Stimulated activated CD8-positive, alpha-beta memory T cell treated with anti-CD3 and anti-CD28 coated beads, Interleukin-7, amount 100 ng/mL, for 48 hours (primary cell): ENCODE measurements at places on chromosomes 6 and 20.
A peak's percentile ranks its signal among the peaks of the same experiment; 100 is the strongest.

DNA sequence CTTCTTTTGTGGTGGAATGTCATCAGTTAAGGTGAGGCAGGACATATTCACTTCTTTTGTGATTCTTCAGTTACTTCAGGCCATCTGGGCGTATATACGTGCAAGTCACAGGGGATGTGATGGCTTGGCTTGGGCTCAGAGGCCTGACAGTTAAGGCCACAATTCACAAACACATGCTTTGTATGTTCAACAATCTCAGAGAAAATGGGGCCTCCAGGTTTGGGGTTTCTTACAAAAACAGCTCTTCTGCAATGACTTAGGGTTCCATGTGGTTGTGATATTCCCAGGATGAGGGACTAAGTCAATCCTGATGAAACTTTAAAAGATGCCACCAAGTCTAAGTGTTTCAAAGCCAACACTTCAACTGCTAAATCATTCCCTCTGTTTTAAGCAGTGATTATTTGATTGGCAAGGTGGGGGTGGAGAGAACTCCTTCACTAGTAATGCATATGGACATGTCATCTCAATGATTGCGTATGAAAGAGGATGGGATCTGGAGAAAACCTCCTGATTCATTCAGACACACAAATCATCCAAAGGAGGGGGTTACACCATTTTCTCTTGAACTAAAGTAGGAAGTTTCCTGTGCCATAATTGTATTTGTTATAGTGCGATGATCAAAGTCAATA, 41.7 kb upstream of the HEY2 start:
- no peak for DNase-seq

DNA sequence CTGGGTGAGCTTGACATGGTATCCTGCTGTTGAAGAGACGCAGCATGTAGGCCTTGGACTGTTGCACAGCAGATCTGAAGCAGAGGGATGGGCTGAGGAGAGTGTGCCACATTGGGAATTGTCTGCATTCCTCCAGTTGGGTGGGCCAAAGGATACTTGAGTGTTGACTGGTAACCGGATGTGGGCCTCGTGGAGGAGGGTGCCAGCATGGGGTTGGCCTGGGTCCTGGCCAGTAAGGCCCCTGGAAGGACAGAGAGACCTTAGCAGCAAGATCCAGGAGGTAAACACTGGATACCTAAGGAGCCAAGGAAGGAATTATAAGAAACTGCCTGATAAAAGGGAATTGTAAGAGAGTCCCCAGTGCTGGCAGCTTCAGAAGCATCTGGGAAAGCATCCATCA, 76.9 kb downstream of the FIG4 start:
- DNase-seq = no peak

DNA sequence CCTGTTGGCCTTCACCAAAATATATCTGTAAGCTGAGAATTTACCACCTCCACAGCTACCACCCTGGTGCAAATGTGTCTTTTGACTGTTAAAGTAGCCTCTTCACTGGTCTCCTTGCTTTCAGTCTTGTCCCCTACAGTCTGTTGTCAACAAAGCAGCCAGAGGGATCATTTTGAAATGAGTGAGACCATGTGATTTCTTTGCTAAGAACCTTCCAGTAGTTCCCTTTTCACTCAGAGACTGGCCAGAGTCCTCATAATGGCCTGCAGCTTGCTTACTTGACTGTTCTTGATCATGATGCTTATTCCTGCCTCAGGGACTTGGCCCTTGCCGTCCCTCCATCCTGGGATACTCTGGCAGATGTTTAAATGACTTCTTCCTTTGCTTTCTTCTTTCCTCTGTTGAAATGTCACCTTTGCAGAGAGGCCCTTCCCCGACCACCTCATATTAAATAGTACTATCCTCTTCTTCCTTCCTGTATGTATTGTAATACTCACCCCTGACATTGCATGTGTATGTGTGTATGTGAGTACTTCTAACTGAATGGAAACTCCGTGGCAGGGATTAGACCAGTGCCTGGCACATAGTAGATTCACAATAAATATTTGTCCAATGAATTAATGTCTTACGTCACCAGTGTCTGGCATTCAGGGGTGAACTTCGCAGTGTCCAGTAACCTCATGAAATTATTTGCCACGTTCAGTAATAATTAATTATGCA, 5.0 kb downstream of the MANBAL start:
- DNase-seq = no peak

DNA sequence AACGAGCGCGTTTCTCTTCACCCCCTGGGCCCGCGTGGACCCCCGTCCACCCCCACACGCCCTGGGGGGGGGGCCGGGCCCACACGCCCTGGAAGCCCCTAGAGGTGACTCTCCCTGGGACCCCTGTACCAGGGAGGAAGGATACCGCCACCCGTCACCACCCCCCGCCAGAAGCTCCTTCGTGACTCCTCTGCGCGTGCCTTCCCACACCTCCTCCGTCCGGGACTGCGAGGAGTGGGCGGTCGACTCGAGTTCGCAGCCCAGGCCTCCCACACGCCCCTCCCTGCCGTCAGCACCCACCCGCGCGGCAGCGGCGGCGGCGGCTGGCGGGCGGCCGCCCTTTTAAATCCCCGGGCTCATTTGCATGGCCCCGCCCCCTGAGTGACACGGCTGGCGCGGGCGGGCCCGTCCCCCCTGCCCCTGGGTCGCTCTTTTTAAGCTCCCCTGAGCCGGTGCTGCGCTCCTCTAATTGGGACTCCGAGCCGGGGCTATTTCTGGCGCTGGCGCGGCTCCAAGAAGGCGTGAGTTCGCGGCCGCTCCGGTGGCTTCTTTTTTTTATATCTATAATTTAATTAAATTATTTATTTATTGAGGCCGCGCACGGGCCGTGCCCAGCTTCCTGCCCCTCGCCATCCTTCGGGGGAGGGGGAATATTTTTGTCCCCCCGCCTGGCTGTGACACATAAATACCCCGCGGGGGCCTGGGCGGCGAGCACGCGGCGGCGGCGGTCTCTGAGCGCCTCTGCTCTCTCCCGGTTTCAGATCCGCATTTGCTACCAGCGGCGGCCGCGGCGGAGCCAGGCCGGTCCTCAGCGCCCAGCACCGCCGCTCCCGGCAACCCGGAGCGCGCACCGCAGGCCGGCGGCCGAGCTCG, at the start of gene HMGA1:
Gene HMGA1, plus strand, starts transcription at position 431 of the 873 bp plus-strand sequence. CDS start 3,908 bp downstream, outside the sequence.
- peak; percentile 78 for DNase-seq

DNA sequence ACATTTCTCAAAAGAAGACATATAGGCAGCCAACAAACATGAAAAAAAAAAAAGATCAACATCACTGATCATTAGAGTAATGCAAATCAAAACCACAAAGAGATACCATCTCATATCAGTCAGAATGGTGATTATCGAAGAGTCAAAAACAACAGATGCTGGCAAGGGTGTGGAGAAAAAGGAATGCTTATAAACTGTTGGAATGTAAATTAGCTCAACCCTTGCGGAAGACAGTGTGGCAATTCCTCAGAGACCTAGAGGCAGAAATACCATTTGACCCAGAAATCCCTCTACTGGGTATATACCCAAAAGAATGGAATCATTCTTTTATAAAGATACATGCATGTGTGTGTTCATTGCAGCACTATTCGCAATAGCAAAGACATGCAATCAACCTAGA, 303.8 kb upstream of the THEMIS start:
- DNase-seq = no peak

GRCh38 chr6:154233383-154233782, 123.2 kb downstream of the IPCEF1 start:
- DNase-seq = no peak

DNA sequence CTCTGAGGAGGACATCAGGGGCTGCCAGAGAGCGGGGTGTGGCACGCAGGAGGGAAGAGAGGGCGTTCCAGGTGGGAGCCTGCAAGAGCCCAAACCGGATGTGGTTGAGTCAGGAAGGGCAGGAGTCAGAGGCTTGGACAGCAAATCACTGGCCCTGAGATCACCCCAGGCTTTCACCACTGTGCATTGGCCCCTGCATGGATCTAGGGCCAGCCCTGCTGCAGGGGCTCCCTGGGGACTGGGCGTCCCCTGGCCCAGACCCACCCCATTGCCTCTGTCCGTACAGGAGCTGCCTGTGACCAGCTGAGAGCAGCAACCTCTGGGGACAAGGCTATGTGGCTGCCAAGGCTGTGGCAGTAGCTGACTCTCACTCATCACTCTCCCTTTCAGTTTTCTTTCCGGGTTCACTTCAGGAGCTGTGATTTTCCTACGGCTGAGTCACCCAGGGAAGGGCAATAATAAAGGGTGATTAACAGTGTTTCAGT, 33.9 kb downstream of the KCNK17 start:
- no peak for DNase-seq

GRCh38 chr6:158752613-158753012, 66.6 kb downstream of the EZR start:
- no peak for DNase-seq

- no peak for DNase-seq
These were observed 435.3 kb downstream of the CDKAL1 start for GRCh38 chr6:20969551-20969950.

DNA sequence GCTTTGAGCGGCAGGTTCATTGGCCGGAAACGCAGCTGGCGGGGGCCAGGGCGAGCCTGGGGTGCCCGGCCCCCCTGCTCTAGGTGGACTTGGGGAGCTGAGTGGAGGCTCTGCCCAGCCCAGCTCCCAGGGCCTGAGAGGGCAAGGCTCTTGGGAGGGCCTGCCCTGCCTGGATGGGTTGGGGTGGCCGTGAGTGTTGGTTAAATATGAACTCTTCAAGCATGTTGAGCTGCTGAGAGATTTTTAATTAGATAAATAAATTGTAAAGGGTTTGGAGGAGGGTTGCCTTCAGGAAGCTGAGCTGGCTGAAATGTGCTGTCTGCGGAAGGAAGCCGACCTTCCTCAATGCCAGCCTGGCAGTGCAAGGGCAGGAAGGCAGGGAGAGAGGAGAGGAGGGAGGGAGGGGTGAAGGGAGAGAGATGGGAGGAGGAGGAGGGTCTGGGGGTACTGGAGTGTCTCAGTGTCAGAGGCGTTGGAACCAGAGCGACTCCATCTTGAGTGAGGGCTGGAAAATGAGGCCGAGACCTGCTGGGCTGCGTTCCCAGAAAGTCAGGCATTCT, 39.4 kb upstream of the PMEPA1 start:
- DNase-seq = no peak

DNA sequence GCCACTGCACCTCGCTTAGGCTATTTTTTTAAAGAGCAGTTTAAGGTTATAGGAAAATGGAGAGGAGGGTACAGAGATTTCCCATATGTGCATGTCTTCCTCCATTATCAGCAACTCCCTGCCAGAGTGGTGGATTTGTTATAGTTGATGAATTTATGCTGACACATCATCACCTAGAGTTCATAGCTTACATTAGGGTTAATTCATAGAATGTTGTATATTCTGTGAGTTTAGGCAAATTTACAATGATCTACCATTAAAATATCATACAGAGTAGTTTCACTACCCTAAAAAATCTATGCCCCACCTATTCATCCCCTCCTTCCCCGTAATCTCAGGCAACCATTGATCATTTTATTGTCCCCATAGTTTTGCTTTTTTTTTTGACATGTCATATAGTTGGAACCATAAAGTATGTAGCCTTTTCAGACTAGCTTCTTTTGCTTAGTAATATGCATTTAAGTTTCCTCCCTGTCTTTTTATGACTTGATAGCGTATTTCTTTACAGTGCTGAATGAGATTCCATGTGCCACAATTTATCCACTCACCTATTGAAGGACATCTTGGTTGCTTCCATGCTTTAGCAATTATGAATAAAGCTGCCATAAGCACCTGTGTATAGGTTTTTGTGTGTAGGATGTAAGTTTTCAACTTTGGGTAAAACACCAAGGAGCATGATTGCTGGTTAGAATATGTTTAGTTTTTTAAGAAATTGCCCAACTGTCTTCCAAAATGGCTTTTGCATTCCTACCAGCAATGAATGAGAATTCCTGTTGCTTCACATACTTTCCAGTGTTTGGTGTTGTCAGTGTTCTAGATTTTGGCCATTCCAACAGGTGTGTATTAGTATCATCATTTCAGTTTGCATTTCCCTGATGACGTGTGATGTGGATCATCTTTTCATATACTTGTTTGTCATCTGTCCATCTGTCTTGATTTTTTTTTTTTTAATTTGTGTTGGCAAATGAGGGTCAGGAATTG, 60.2 kb downstream of the NCOA3 start:
- DNase-seq = no peak

DNA sequence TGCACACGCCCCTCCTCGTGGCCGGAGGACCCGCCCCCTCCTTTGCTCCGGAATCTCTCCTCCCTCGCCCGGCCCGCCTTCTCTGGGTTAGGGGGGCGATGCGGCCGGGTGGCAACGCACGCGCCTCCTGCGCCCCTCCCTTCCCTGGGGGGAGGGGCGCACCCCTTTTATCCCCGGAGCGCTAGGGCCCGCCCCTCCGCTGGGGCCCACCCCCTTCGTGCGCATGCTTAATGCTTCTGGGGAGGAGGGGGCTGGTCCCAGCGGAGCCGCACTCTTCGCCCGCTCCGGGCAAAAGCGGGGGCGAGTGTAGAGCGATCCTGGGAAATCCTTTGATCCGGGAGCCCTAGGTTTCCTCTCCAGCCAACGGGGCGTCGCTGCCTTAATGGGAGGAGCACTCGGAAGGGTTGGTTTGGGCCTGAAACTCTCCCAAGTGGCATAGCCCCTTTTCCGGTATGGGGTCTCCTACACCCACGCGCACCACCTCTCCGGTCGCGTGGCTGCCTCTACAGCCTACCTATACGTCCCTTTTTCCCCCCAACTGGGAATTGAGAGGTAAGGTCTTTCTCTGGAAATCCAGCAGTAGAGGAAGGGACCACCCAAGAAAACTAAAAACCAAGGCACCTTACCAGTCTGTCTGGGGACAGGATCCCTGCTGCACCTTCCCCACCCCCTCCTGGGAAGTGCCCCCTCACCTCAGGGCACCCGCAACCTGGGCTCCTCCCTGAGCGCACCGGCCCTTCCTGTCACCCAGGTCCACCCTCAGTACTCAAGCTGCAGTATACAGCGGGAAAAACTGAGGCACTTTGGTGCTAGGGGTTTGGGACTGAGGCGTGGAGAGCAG, 2.1 kb downstream of the SOX12 start:
- DNase-seq = peak; percentile 81

- DNase-seq = no peak
These were observed 32.9 kb downstream of the GPX5 start for GRCh38 chr6:28558629-28559028.

GRCh38 chr6:161353208-161353613, 79.3 kb upstream of the AGPAT4 start:
- DNase-seq = no peak

DNA sequence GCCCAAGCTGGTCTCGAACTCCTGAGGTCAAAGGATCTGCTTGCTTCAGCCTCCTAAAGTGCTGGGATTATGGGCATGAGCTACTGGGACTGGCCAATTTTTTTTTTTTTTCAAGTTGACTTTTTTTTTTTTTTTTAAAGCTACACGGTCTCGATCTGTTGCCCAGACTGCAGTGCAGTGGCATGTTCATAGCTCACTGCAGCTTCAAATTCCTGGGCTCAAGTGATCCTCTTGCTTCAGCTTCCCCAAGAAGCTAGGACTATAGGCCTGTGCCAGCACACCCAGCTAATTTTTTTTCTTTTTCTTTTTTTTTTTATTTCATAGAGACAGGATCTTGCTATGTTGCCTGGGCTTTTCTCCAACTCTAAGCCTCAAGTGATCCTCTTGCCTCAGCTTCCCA, 59.5 kb downstream of the NCOA3 start:
- DNase-seq = no peak

DNA sequence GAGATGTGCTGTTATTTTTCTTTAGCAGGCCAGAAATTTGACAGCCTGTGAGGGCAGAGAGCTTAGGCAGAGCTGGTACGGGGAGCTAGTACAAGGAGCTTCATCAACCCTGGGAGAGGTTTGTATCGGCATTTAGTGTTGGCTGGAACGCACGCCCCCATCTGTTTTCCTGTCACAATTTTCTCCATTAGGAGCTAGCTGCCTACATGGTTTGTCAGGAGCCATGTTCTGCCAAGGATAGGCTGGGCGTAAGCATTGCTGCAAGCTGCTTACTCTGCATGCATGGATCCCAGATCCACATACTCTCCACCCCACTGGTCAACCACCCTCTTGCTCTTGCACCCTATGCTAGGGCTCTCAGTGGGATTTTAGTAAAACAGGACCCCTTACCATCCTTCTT, 449.0 kb upstream of the CHD6 start:
- no peak for DNase-seq
